Ascending aorta (tissue), 2 donors: ENCODE measurements at places on chromosomes 2 and 18. TPM values are rescaled to one million over a fixed set of nuclear protein-coding genes. Genes with fewer than 3 reads are reported as not detected.

DNA sequence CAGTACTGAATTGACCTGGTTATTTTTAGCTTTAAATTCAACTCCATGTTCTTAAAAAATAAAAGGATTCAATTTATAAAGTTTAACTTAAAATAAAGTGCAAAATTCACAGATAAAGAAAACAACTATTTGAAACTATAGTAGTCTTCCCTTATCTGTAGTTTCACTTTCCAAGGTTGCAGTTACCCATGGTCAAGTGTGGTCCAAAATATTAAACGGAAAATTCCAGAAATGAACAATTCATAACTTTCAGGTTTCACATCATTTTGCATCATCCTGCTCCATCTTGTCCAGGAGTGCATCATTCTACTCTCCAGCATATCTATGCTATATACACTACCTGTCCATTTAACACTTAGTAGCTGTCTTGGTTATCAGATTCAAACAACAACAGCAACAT lies 54.5 kb upstream of the ZNF804A start:
- no peaks in the 10 kb centered on the region for H3K27me3 ChIP-seq
- H3K27ac ChIP-seq = no peak overlapping the region
- DNase-seq = no peak
- H3K4me3 ChIP-seq = no peak overlapping the region

ATG4B gene
- total RNA-seq = 225 TPM

GRCh38 chr2:238505892-238506280 lies 79.2 kb downstream of the ASB1 start:
- no peak overlapping the region for H3K4me3 ChIP-seq
- H3K4me1 ChIP-seq = no peaks in the 10 kb centered on the region
- H3K36me3 ChIP-seq = no peaks in the 10 kb centered on the region
- H3K27ac ChIP-seq = no peak overlapping the region
- H3K27me3 ChIP-seq = no peaks in the 10 kb centered on the region
- DNase-seq = no peak

DNA sequence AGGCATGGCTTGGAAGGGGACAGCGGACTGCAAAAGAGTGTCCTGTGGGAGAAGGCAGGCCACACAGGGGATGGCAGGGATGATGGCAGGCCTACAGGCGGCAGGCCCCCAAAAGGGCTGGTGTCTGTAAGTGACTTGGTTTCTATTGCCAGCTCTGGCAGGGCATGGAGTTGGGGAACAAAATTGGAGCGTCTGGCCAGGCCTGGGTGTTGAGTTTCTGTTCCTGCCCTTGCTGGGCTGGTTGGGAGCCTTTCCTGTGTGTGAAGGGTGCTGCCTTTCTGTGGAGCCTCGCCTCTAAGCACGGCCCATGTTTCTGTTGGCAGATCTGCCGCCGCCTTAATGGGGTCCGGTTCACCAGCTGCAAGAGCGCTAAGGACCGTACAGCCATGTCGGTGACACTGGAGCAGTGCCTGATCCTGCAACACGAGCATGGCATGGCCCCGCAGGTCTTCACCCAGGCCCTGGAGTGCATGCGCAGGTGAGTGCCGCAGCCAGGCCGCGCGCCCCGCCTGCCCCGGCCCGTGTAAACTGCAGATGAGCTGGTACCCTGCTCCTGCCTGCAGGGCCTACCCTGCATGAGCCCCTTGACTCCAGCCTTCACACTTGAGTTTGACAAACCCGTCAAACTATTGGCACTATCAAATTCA lies 31.5 kb downstream of the COA5 start:
- no peak overlapping the region for H3K4me3 ChIP-seq
- no peaks in the 10 kb centered on the region for H3K27me3 ChIP-seq
- H3K27ac ChIP-seq = no peak overlapping the region
- no peaks in the 10 kb centered on the region for H3K4me1 ChIP-seq
- peaks cover 34% of the 10 kb centered on the region for H3K36me3 ChIP-seq

- H3K4me3 ChIP-seq = no peak overlapping the region
- no peaks in the 10 kb centered on the region for H3K36me3 ChIP-seq
- no peaks in the 10 kb centered on the region for H3K4me1 ChIP-seq
- no peak for DNase-seq
- H3K27me3 ChIP-seq = no peaks in the 10 kb centered on the region
- no peak overlapping the region for H3K27ac ChIP-seq
These were observed 153.3 kb downstream of the TMEM182 start for GRCh38 chr2:102915128-102915527.

- no peak for DNase-seq
- H3K27ac ChIP-seq = no peak overlapping the region
- no peaks in the 10 kb centered on the region for H3K27me3 ChIP-seq
- no peaks in the 10 kb centered on the region for H3K36me3 ChIP-seq
These were observed 452.8 kb downstream of the CBLN2 start for GRCh38 chr18:72091369-72091768.

DNA sequence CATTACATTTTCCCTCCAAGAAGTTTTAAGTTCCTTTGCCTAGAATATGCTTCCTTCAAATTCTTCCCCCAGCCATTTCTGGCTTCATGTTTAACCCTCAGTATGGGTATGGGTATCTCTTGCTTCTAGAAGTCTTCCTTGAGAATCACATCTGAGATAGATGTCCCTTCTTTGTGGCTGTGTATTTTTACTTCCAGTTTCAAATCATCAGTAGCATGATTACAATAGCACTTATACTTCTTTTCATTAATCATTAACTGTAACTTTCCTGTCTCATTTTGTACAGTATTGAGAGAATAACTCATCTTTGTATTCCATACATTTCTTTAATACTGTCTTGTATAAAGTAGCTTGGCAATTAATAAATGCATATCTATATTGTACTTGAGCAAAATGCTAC lies 17.3 kb upstream of the PDE1A start:
- peaks cover 22% of the 10 kb centered on the region for H3K4me1 ChIP-seq
- H3K36me3 ChIP-seq = no peaks in the 10 kb centered on the region
- H3K4me3 ChIP-seq = no peak overlapping the region
- H3K27ac ChIP-seq = peak overlapping the region; percentile 65
- H3K27me3 ChIP-seq = no peaks in the 10 kb centered on the region

SEMA4C gene
- total RNA-seq = 56.9 TPM

GALNT5 gene
- total RNA-seq = 0.11 TPM

- H3K4me1 ChIP-seq = no peaks in the 10 kb centered on the region
- H3K27me3 ChIP-seq = no peaks in the 10 kb centered on the region
- peak overlapping the region; percentile 90 for H3K4me3 ChIP-seq
- DNase-seq = no peak
- H3K27ac ChIP-seq = peak overlapping the region; percentile 83
- no peaks in the 10 kb centered on the region for H3K36me3 ChIP-seq
These were observed 1.6 kb downstream of the MAP4K4 start for GRCh38 chr2:101698844-101699754.

DNA sequence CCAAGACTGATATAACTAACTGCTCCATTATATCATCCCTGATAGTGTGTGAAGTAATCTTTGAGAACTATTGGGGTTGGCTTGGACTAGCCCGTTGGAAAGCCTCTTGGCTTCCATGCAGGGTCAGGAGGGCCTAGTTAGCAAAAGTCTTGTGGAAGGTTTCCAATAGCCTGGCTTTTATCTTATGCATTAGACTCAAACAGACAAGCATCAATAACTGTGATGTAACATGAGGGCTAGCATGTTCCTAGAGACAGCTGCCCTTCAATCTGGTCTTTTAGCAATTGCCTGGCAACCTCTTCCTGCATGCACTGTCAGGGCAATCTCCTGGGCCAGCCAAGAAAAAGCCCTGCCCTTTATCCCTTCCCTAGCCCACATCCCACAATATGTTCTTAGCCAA lies 18.2 kb downstream of the SLC8A1 start:
- no peak overlapping the region for H3K4me3 ChIP-seq
- H3K36me3 ChIP-seq = no peaks in the 10 kb centered on the region
- peak overlapping the region; percentile 76 for H3K27ac ChIP-seq
- peaks cover 31% of the 10 kb centered on the region for H3K4me1 ChIP-seq

UCN gene
- total RNA-seq = not detected

- no peaks in the 10 kb centered on the region for H3K36me3 ChIP-seq
- H3K27ac ChIP-seq = no peak overlapping the region
- H3K4me3 ChIP-seq = no peak overlapping the region
- DNase-seq = no peak
- H3K4me1 ChIP-seq = no peaks in the 10 kb centered on the region
- H3K27me3 ChIP-seq = no peaks in the 10 kb centered on the region
These were observed 91.5 kb downstream of the SETBP1 start for GRCh38 chr18:44771956-44772917.

SH3BP4 gene
- total RNA-seq = 36.7 TPM

DNA sequence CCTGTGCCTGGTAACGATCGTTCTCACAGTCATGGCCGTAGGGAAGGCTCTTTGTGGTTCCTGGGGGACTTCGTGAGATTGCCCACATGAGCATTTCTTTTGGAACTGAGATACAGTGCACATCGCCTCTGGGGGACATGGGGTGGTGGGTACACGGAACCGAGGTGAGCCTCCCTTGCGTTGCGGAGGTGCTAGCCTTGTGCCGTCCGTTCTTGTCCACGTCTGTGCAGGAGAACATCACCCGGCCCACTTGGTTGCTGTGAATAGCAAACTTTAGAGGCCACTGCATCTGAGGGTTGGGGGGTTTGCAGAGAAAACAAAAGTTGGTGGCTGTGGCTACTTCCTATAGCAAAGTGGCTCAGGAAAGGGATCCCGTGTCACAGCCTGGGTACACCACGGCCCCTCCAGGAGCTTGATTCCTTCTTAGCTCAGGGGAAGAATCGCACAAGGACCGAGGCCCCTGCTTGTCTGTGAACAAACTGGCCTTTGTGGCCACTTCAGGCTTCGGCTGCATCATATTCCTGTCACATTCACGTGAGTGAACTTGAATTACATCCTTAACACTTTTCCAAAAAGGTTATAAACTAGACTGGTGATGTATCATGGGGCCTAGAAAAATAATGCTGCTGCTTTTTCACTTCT lies 72.6 kb downstream of the LRRFIP1 start:
- H3K27ac ChIP-seq = peak overlapping the region; percentile 99
- H3K36me3 ChIP-seq = no peaks in the 10 kb centered on the region

GRCh38 chr2:145302886-145303285 lies 783.0 kb upstream of the ZEB2 start:
- no peak overlapping the region for H3K27ac ChIP-seq
- DNase-seq = no peak
- H3K4me1 ChIP-seq = no peaks in the 10 kb centered on the region
- no peaks in the 10 kb centered on the region for H3K27me3 ChIP-seq

DNA sequence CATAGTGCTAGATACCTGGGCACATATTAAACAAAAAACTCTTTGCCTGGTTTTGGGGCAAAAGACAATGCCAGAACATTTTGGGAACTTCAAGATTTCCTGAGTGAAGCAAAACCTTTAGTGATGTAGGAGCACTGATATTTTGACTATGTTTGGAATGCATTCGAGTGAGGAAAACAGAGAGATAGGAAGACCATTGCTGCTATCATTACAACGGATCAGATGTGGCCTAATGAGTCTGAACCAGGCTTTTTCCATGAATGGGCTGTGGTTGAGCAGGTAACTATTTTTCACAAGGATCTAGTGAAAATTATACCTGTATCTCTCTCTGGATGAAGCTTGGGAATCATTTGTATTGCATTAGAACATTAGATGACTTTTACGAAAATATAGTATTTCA lies 562.2 kb downstream of the DCC start:
- H3K4me3 ChIP-seq = no peak overlapping the region
- H3K27ac ChIP-seq = no peak overlapping the region
- no peak for DNase-seq
- no peaks in the 10 kb centered on the region for H3K4me1 ChIP-seq
- no peaks in the 10 kb centered on the region for H3K27me3 ChIP-seq
- H3K36me3 ChIP-seq = no peaks in the 10 kb centered on the region

SH3RF3 gene
- total RNA-seq = 53.5 TPM

GRCh38 chr2:46010223-46010924 lies 286.8 kb upstream of the EPAS1 start:
- DNase-seq = no peak
- H3K36me3 ChIP-seq = peaks cover 3% of the 10 kb centered on the region
- H3K27ac ChIP-seq = no peak overlapping the region
- H3K27me3 ChIP-seq = no peaks in the 10 kb centered on the region

- H3K36me3 ChIP-seq = peaks cover 4% of the 10 kb centered on the region
- no peak for DNase-seq
- no peak overlapping the region for H3K27ac ChIP-seq
- no peaks in the 10 kb centered on the region for H3K27me3 ChIP-seq
- H3K4me1 ChIP-seq = no peaks in the 10 kb centered on the region
These were observed 207.1 kb downstream of the TDRD15 start for GRCh38 chr2:21330786-21331391.
